ENCODE measurements at places on chromosomes 1 and 21.

- DNase-seq, result no peak
Observed at GRCh38 chr1:198677027-198677426, 38.2 kb downstream of the PTPRC start.

GRCh38 chr1:172399756-172400721 lies 20.4 kb upstream of the C1orf105 start:
- DNase-seq, result no peak

GRCh38 chr1:26112407-26112775 lies 767 bp downstream of the PDIK1L start:
- DNase-seq, result no peak

GRCh38 chr1:10744654-10745238 lies 51.7 kb downstream of the CASZ1 start:
- no peak for DNase-seq

GRCh38 chr1:193338194-193338593 lies 151.8 kb upstream of the B3GALT2 start:
- DNase-seq, result no peak

GRCh38 chr1:32199043-32199716 lies 1.2 kb upstream of the CCDC28B start:
- no peak for DNase-seq

All from activated CD8-positive, alpha-beta memory T cell treated with anti-CD3 and anti-CD28 coated beads for 24 hours (primary cell).